ENCODE measurements at places on chromosomes 4 and X.

GRCh38 chrX:131306601-131307000 is 17.5 kb upstream of the IGSF1 start:
- DNase-seq = no peak

DNA sequence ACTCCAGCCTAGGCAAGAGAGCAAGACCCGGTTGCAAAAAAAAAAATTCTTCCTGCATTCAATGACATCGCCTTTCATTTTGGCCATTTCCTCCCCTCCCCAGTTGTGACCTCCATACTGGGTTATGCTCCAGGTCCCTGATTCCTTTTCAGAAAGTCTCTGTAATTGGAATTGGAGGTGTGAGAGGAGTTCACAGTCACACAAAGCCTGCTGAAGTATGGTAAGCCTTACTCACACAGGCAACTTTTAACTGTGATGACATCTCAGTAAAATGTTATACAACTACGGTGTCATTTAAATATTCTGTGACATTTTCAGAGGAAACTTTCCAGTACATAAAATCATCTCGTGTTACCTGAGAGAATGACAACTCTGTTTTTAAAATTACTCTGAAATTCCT is 73.6 kb downstream of the CEP44 start:
- no peak for DNase-seq

DNA sequence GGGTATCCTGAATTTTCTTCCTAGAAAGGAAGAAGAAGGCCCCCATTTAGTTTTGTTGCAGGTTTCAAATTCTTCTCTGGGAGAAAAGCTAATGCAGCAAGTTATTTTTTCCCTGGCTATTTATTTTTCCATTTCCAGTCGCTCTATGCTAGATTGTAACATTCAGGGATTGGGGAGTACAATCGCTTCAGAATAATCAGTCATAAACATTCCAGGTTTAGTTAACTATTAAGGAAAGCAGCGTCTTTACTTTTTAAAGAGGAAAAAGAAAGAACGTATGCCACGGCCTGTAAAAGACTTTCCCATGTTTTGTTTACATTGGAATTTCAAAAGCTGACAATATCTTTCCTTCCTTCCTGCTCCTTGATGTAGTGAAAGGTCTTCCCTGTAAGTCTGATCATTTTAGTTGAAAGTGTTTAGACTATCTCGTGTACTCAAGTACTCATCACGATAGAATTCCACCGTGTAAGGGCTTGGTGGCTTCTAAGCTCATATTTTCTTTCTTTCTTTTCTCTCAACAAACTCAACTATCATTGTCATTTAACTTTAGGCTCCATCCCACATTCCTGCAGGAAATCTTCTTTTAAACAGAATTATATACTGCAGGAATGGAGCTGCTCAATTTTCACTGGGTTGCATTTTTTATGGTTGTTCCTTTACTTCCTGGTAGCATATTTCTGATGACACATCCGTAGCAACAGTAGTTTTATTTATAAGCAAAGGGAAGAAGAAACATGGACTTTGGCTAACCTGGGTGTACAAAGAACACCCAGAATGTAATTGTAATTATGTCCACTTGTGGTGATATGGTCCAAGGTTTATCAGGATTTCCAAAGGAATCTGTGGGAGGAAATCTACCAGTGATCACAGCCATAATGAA is 213.1 kb upstream of the FAT1 start:
- DNase-seq = no peak

- no peak for DNase-seq
Observed at GRCh38 chr4:163744861-163745260, 250.4 kb downstream of the TMA16 start.

DNA sequence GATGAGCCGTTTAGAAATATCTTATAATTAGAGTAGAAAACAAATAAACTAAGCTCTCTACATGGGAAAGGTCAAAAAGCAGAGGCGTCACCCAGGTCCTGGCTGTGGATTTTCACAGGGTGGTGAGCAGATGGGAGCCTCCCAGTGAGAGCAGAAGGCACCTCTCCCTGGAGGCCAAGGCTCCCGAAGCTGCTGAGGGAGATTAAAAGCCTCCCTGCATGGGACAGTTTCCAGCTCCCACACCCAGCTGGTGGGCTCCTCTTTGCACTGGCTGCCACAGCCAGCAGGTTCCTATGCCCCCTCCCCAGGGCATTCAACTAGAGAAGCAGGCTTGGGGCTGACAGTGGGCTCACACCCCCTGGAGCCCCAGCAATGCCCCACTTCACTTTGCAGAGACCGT is 55.2 kb upstream of the TBC1D9 start:
- DNase-seq = no peak
